Stimulated activated CD4-positive, alpha-beta T cell treated with anti-CD3 and anti-CD28 coated beads, TNF-alpha, amount 100 ng/mL, for 48 hours (primary cell): ENCODE measurements at places on chromosomes 16 and 17.

GRCh38 chr17:32998111-32998886 lies 6.7 kb downstream of the SPACA3 start:
- peak; percentile 65 for DNase-seq

GRCh38 chr17:20774472-20775135 lies 195.1 kb downstream of the CDRT15L2 start:
- no peak for DNase-seq

DNA sequence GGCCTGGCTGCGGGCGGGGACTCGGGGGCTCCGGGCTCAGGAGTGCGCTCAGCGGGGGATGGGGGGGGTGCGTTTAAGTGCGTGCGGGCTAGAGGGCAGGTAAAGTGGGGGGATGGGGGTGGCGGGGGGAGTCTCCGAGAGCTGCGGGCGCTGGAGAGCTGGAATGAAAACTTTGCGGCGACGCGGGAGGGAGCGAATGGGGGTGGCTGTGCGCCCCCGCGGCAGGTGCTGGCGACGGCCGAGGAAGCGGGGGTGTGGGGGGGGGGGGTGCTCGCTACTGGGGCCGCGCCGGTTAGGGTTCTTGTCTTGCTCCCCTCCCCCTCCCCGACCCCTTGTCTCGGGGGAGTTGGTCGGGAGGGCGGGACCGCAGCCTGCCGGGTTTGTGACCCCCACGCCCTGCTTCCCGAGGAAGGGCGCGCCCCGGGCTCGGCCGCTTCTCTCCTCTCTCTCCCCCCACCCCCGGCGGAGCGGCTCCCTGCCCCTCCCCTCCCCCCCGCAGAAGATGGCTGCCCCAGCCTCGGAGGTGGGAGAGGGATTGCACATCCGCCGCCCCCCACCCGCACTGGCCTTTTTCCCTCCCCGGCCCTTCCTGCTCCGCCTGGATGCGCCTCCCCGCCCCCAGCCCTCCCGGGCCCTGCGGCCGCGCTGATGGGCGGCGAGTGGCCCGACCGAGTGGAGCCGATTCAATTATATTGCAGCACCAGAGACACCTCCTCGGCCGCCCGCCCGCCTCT lies 649 bp downstream of the GSE1 start:
- no peak for DNase-seq

DNA sequence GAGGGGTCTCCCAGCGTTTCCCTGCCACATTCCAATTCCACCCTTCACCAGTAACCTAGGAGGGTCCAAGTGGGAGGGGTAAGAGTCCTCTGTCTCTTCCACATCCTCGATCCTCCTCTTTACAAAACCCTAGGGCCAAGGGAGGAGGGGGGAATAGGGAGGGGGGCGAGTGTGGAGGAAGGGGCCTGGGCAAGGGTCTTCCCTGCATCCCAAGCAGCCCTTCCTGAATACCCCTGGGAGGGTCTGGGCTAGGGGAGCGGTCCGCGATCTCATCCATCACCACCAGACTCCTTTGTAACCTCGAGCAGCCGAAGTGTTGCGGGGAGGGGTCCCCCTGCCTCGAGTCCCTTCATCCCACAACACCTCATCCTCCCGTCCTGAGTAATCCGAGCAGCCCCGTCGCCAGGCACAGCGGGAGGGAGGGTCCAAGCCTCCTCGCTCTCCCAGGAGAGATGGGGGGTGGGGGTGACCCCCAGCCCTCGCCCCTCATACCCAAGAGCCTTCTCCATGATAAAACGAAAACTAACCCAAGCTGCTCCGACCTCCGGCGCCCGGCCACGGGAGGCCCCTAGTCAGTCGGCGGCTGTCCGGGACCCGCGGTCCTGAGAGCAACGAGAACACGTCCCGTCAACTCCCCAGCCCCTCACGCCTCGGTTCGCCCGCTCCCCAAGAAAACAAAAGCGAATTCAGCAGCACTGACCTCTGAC lies 502 bp downstream of the SMPD3 start:
- DNase-seq, result no peak

DNA sequence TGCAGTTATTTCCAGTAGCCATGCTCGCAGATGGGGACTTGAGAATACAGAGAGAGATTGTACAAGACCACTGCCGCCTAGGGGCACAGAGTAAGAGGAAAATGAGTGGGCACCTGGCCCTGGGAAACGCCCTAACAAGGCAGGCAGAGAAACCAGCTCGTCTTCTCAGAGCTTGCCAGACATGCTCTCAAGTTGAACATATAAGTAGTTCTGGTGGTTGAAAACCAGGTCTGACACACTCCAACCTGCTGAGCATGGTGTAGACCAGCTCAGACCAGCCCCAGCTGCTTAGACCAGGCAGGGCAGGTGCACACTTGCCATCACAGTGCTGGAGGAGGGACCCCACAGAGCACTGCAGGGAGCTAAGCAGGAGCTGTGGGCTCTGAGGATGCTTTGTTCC lies 250.5 kb downstream of the CPPED1 start:
- no peak for DNase-seq

DNA sequence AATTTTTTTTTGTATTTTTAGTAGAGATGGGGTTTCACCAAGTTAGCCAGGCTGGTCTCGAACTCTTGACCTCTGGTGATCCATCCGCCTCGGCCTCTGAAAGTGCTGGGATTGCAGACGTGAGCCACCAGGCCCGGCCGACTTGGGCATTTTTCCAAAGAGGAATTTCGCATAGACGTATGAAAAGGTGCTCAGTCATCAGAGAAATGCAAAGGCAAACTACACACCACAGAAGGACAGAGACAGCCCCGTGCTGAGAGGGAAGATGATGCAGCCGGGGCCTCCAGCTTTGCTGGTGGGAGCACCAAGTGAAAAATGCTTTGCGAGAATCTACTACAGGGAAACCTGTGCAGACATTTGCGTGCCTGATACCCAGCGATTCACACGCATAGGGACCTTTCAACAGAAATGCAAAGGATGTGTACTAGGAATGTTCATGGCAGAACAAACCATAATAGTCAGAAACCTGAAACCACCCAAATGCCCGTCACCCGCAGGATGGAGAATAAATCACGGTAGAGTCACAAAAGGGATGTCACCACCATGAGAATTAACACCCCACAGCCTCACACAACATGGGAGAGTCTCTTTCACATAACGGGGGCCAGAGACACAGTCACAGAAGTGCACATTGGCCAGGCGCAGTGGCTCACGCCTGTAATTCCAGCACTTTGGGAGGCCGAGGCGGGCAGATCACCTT lies 5.2 kb downstream of the RAB40B start:
- DNase-seq, result no peak

- DNase-seq, result no peak
Measured at GRCh38 chr17:61328351-61328750, 71.3 kb upstream of the TBX2 start.

DNA sequence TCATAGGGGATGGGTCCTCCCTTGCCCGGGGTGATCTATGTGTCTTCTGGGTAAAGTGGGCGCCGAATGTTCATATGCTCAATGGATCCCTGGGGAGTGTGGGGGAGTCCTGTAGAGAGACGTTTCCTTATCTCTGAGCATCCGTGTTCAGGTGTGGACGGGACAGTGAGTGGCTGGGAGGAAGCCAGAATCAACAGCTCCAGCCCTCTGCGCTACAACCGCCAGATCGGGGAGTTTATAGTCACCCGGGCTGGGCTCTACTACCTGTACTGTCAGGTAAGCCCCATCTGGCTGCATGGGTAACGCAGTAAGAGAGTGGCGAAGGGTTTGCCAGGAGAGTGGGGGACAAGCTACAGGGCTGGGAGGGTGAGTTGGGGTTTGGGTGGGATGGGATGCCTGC lies 1.9 kb upstream of the TNFSF13 start:
- no peak for DNase-seq

DNA sequence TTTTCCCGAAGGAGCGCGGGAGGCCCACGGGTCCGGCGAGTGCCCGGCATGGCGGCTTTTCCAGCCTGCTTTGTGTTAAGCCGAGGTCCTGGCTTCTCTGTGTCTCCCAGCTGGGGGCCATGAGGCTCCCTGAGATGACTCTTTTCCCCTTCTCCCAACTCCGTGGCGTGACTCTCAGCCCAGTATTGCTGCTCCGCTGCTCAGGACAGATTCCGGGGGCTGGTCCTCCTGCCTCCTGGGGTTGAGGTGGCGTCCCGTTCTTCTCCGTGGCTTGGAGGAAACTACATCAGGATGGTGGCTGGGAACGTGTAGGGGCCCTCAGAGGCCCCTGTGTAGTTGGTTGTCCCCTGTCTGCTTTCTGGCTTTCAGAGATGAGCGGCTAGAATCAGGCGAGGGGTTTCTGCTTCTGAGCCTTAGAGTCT lies 951 bp downstream of the GPS1 start:
- DNase-seq, result no peak

DNA sequence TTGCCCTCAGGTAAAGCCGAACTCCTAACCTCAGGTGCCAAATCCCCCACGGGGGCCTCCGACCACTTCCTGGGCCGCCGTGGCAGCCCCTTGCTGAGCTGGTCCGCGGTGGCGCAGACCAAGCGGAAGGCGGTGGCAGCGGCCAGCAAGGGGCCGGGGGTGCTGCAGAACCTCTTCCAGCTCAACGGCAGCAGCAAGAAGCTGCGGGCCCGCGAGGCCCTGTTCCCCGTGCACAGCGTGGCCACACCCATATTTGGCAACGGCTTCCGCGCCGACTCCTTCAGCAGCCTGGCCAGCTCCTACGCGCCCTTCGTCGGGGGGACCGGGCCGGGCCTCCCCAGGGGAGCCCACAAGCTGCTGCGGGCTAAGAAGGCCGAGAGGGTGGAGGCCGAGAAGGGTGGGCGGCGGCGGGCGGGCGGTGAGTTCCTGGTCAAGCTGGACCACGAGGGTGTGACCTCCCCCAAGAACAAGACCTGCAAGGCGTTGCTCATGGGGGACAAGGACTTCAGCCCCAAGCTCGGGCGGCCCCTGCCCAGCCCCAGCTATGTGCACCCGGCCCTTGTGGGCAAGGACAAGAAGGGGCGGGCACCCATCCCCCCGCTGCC lies 51.6 kb downstream of the ACTG1 start:
- DNase-seq, result no peak

- no peak for DNase-seq
Measured at GRCh38 chr17:50052241-50052796, 3.6 kb upstream of the ITGA3 start.

GRCh38 chr17:7478276-7479212 lies 887 bp downstream of the ZBTB4 start:
- DNase-seq, result no peak

GRCh38 chr17:55124730-55125360 lies 139.9 kb upstream of the HLF start:
- no peak for DNase-seq

DNA sequence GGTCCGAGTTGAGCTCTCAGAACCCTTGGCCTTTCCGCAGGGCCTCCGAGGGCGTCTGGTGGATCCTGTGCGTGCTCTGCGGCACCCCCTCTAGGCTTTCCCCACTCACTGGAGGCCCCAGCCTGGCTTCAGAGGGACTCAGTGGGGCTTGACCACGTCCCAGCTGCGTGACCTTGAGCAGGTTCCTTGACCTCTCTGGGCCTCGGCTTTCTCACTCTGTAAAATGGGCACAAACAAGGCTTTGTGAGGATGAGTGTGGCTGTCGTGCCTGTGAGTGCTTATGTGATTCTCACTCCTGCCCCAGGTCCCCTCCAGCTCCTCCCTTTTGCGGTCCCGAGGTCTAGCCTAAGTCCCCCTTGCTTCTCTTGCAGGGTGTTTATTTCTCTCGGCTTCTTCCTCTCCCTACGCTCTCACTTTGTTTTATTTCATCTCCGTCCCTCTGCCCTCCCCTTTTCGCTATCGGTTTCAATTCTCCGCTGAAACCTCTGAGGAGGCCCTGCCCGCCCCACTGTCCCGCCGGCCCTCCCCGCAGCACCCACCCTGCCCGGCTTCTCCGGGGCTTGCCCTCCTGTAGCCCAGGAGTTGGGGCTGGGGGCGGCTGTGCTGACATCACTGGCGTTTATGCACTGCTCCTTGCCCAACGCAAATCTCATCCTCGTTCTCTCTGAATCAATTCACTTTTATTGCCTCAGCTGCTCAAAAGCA lies 82.3 kb upstream of the CBX4 start:
- no peak for DNase-seq

- no peak for DNase-seq
Measured at GRCh38 chr17:39740357-39741111, 2.8 kb downstream of the GRB7 start.

DNA sequence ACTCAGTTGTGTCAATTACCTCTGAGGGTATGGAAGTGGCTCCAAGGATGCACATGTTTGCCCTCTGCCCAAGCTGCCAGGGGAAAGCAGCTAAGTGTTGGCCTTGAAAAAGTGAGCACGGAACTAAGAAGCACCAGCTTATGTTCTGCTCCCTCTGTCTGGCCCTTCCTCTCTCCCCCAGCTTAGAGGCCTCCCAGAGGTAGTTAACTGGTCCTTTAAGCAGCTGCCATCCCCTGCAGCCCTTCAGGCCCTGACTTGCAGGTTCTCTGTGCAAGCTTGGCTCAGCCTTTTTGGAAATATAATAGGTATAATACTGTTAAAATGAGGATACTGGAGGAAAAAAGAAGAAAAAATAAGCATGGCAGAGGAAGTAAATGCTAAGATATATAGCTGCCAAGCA lies 7.0 kb upstream of the UBE2Z start:
- DNase-seq, result no peak

GRCh38 chr16:57801098-57801808 lies 1.0 kb downstream of the KIFC3 start:
- DNase-seq, result no peak

- no peak for DNase-seq
Measured at GRCh38 chr16:48393485-48394354, 8.5 kb upstream of the SIAH1 start.

- no peak for DNase-seq
Measured at GRCh38 chr17:70119545-70119944, 44.5 kb downstream of the KCNJ16 start.

DNA sequence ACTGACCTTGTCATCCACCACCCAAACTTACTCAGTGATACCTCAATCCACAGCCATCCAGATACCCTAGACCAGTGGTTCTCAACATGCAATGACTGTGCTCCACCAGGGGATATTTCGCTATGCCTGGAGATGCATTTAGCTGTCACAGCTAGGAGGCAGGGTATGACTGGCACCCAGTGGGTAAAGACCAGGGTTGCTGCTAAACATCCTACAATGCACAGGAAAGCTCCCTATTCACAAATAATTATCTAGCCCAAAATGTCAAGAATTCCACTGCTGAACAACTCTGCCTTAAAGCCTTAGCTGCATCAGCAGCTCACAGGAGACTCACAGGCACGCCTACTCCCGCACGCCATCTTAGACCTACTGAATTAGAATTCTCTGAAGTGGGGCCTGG lies 212.6 kb downstream of the GRIN2A start:
- no peak for DNase-seq

- DNase-seq, result no peak
Measured at GRCh38 chr17:45855691-45856336, 11.1 kb downstream of the SPPL2C start.
